Stimulated activated CD4-positive, alpha-beta T cell treated with anti-CD3 and anti-CD28 coated beads, Interleukin-15, amount 100 ng/mL, for 1 hour (primary cell): ENCODE measurements at places on chromosomes 16 and 17.
A peak's percentile ranks its signal among the peaks of the same experiment; 100 is the strongest.

DNA sequence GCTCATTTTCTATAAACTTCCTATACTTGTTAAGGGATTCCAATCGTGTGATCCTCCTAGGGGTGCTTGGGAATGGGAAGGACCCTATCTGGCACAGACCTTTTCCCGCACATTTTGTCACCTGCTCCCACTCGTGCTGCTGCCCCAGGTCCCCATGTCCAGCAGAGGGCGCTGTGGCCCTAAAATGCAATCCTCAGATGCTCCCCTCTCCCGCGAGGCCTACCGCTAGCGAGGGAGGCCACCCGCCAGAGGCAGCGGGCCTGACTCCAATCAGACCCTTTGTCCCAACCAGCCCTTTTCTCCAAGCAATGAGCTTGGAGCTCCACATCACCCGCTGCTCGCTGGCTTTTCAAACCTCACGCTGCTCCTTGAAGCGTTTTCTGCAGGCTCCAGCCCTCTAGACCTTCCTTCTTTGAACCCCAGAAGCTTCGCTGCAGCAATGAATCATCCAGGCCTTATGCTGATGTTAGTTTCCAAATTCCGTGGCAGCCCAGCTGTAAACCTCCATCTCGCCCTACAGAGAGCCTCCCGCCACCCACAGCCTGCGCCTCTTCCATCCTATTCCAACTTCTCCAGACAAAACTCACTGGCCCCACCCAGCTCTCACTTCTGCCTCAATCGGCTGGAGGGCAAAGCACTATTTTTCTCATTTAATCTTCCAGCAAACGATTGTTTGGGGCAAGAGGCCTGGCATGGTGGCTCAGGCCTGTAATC, 23.6 kb upstream of the FZD2 start:
- peak; percentile 65 for DNase-seq

GRCh38 chr17:9987779-9988585, 82.9 kb upstream of the RCVRN start:
- DNase-seq, result no peak

- DNase-seq, result no peak
These were observed 534.0 kb downstream of the MAF start for GRCh38 chr16:79066561-79066960.

GRCh38 chr17:7352503-7352889, 534 bp downstream of the KCTD11 start:
- no peak for DNase-seq

DNA sequence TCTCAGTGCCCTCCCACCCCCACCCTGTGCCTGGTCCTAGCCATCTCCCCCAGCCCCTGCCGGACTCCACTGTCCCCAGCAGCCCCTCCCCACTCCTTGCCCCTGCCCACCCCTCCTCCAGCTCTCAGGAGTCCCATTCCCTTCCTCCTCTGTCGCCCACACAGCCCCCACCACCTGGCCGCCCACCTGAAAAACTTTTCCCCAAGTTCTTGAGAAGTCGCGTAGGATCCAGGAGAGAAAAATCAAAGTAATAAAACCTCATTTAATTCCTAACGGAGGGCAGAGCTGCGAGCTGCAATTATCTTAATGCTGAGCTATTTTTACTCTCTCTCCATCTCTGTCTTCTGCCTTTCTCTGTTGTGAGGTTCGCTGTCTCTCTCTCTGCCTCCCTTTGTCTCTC, 2.4 kb upstream of the PPP1R1B start:
- DNase-seq, result no peak

DNA sequence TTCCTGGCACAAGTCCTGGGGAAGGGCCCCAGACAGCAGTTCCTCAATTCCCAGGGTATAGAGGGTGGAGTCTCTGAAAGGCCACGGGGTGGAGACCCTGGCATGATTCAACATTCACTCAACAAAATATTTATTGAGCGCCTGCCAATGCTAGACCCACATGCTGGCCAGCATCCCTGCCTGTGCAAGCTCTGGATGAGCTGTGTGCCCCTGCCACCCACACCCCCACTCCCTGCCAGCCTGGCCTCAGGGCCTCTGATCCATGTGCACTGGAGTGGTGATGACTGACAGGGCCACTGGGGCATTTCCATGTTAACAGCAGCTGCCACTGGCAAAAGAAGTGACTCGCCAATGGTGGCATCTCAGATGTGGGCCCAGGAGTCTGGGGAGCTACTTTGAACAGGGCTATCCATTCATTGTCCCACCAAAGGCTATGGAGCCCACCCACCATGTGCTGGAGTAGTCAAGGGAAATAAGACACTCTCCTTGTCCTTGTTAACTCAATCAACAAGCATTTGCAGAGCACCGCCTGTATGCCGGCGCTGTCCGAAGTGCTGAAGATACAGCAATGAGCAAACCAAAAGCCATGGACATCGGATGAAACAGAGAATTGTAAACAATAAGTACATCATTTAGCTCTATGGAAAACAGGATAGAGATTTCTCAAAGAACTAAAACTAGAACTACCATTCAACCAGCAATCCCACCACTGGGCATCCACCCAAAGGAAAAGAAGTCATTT, 3.0 kb upstream of the PRSS22 start:
- no peak for DNase-seq

GRCh38 chr16:47699106-47699505, 238.0 kb downstream of the PHKB start:
- no peak for DNase-seq

DNA sequence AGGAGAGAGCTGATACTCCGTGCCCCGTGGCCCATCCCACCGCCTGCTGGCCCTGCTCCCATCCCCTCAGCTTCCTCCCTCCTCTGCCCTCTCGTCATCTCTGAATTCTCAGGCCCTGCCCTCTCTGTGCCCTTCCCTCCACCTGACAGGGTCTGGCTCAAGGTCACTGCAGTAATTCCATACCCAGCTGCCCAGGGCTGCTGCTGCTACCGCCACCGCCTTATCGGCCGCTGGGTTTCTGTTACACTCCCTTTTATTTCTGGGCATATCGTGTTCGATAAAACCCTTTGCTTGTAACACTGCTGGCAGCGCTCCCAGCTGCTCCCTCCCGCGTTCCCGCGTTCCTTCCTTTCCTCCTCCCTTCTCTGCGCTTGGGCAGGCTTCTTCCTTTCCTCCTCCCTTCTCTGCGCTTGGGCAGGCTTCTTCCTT, 1.2 kb downstream of the EPN3 start:
- DNase-seq, result no peak

DNA sequence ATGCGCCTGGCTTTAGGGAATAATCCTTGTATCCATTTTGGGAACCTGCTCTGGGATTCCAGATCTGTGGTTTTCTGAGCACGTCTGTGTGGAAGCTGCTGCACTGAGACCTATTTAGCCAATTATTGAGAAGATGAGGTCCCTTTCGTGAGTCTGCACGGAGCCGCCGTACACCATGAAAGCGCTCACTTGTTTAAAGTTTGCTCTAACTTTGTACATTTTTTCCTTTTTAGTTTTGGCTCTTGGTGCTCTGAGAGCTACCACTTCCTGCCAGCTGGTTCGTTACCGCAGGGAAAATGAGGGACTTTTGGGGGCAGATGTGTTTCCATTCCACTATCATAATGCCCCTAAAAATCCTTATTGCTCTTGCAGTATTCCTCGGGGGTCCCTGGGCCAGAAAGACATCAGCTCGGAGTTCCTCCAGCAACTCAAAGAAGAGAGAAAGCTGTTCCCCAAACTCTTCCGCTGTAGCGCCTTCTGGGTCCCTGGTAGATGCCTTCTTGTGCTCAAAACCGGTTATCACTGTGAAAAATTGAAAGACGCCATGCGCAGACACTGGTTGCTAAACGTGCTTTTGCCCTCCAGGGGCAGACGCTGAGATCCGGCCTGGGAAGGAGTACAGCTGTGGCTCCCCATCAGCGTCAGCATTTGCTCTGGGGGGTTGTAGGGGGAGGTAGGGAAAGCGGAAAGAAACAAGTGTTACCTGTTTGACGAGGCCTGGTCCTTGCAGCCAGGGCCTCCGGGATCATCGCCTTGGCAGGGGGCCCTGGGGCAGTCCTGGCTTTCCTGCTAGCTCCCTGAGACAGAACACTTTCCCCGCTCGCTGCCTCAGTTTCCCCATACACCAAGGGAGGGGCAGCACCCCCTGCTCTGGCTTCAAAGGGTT, 238.1 kb downstream of the MRTFB start:
- no peak for DNase-seq

DNA sequence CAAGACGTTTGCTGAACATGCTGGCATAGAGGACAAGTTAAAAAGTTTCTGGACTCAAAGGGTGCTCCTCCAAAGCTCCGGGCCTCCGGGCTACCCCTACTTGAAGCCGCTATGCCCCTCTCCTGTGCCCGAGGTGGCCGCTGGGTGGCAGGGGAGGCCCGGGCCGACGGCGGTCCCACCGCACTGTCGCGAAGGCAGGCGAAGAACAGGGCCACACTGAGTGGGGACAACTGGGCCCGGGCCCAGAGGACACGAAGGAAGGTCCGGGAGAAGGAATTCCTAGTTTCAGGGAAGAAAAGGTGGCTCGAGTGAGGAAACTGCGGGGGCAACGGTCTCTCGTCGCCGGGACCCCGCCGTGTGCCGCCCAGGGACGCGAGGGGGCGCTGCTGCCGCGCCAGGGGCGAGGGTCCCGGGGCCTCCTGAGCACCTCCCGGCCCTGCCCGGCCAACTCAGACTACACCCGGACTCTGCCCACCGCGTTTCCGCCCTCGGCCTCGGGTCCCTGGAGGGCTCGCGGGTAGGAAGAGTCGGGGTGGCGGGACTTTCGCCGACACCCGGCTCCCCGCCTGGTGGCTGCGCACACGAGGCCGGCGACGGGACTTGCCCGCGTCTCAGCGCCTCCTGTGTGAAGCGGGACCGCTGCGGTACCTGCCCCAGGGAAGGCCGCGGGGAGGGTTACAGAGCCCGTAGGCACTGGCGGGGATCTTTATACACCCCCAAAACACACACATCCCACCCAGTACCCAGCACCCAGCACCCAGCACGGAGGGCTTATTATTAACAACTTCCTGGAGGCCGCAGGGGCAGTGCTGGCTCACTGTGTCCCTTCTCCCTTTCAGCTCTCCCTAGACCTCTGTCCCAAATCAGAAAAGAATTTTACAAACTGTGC, 772 bp upstream of the CHCT1 start:
- peak; percentile 67 for DNase-seq

GRCh38 chr17:40015998-40016985, 1.1 kb downstream of the CSF3 start:
- DNase-seq, result no peak

DNA sequence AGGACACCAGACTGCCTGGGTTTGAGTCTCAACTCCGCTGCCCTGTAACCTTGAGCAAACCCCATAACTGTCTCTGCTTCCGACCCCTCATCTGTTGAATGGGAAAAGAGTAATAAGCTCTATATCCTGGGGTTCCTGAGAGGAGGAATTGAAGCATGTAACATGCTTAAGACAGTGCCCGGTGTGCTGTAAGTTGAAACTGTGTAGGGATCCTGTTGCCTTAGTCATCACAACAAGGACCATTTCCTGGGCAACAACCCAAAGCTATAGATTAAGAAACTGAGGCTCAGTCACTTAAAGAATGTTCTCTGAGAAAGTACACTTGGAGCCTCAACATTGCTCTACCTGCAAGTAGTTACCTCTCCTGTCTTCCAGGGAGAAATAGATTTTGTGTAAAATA, 23.0 kb downstream of the CDH13 start:
- DNase-seq, result no peak

DNA sequence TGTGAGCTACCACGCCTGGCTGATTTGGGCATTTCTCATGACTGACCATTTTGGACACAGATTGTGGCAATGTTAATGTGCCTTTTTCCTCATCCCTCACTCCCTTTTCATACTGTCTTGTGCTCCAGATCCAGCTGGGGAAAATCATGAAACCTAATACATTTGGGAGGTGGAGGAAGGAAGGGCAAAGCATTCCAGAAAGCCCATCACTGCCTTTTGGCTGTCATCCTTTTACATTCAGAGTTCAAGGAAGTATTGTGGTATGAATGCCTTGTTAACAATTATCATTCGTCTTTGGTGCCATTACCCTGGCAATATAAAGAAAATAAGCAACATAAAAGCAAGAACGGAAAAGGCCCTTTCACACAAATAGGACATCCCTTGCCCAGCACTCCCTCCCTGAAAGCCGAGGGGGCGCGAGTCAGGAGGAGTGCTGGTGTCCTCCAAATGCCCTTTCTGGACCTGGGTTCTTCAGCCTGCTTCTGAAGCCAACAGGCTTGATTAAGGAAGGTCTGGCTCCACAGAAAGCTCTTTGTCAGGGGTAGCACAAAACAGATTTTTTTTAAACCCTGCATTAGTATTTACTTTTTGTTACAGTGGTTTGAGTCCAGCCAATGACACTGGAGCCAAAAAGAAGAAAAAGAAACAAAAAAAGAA, 20.1 kb downstream of the NMT1 start:
- DNase-seq, result no peak

DNA sequence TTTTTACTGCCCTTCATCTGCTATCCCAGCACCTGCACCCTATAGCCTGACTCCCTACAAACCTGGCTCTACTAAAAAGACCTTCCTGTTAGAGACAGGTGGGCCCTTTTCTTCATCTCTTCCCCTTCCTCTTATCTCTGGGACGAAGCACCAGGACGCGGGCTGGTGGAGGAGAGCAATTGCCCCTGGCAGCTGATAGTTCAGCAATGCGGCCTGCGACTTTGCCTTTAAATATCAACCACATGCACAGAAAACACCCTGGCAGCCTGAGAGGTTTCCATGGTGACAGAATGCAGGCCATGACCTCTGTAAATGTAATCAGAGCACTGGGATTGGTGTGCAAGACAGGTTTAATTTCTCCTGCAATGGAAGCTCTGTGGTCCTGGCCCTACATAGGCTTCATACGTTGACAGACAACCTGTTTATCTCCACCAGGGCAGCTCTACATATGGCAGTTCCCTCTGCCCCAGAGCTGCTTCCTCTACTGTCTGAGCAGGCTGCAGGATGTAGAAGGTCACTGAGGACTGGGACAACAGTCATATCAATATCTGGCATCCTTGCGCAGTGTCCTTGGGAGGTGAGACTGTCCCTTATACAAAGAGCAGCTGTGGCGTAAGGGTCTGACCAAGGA, 10.0 kb upstream of the SKAP1 start:
- no peak for DNase-seq
